Tongue (tissue), 3 donors: ENCODE measurements at places on chromosomes 5 and 9. TPM values are rescaled to one million over a fixed set of nuclear protein-coding genes. Genes with fewer than 3 reads are reported as not detected.

The HBEGF gene
- total RNA-seq = 18.6 TPM

The NOP16 gene
- 4.6 TPM for total RNA-seq

The PGM5 gene
- 94.5 TPM for total RNA-seq

The PCDHB16 gene
- total RNA-seq = 4.1 TPM

The AJM1 gene
- 2.2 TPM for total RNA-seq

The GABRA1 gene
- not detected for total RNA-seq

The IL7R gene
- 0.72 TPM for total RNA-seq

The DMRTA1 gene
- 1.9 TPM for total RNA-seq

The TMEM232 gene
- total RNA-seq = 3.8 TPM

The ENG gene
- total RNA-seq = 11.6 TPM

The SLC25A2 gene
- not detected for total RNA-seq

The ITGA2 gene
- 26.1 TPM for total RNA-seq

The SAXO1 gene
- under 0.01 TPM for total RNA-seq

The NDUFAF2 gene
- total RNA-seq = 18.1 TPM

The PIP5K1B gene
- total RNA-seq = 4.5 TPM

The IFNK gene
- not detected for total RNA-seq

The TPPP gene
- total RNA-seq = 10.5 TPM

The ZNF366 gene
- 3.9 TPM for total RNA-seq

The ANKRD34B gene
- not detected for total RNA-seq

The CDO1 gene
- total RNA-seq = 16.8 TPM

The CSF1R gene
- total RNA-seq = 21.6 TPM

The SLC6A7 gene
- total RNA-seq = not detected

The NME5 gene
- total RNA-seq = 1.4 TPM

The PCDHGA9 gene
- total RNA-seq = 12.2 TPM

The LCN1 gene
- 373 TPM for total RNA-seq

The TMOD1 gene
- 103 TPM for total RNA-seq

The PURA gene
- 18.3 TPM for total RNA-seq

The MORN5 gene
- not detected for total RNA-seq

The CSF2 gene
- total RNA-seq = not detected

The AQP7 gene
- 8.4 TPM for total RNA-seq

The ALDOB gene
- total RNA-seq = not detected

The CTSV gene
- total RNA-seq = 2.9 TPM

The LCN10 gene
- total RNA-seq = not detected

The GPR150 gene
- total RNA-seq = not detected

The ITGA1 gene
- 49.4 TPM for total RNA-seq

The CCL28 gene
- total RNA-seq = 13.0 TPM

The PCDHGA2 gene
- total RNA-seq = 3.7 TPM

The NPR2 gene
- total RNA-seq = 24.5 TPM

The RFX3 gene
- total RNA-seq = 16.4 TPM

The ADAMTS12 gene
- 28.7 TPM for total RNA-seq

The FABP6 gene
- not detected for total RNA-seq

The CNTLN gene
- 20.5 TPM for total RNA-seq

The LCN9 gene
- not detected for total RNA-seq

The PRKAA1 gene
- total RNA-seq = 60.3 TPM
